ENCODE measurements at places on chromosomes 2 and 18.
A peak's percentile ranks its signal among the peaks of the same experiment; 100 is the strongest.

GRCh38 chr2:135030826-135031225 lies 16.4 kb downstream of the MAP3K19 start:
- peak; percentile 65 for DNase-seq

- DNase-seq = peak; percentile 28
These were observed 818 bp upstream of the IKZF2 start for GRCh38 chr2:213152065-213152794.

GRCh38 chr2:99879481-99879880 lies 262.9 kb downstream of the AFF3 start:
- peak; percentile 78 for DNase-seq

DNA sequence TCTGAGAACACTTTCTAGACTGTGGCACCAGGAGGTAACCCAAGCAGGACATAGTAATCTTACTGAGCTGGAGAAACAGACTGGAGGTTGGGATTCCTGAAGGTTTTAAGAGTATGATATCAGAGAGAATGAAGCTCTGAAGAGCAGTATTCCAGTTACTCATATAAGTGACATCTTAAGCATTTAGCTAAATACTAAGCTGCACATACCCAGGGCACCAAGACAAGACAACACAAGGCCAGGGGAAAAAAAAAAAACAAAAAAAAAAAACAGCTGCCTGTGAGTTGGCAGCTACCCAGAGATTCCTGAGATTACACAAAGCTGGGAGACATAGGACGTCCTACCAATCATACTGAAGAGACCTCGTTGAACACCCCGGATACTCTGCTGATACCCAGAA lies 175.8 kb downstream of the SRBD1 start:
- DNase-seq = peak; percentile 62

DNA sequence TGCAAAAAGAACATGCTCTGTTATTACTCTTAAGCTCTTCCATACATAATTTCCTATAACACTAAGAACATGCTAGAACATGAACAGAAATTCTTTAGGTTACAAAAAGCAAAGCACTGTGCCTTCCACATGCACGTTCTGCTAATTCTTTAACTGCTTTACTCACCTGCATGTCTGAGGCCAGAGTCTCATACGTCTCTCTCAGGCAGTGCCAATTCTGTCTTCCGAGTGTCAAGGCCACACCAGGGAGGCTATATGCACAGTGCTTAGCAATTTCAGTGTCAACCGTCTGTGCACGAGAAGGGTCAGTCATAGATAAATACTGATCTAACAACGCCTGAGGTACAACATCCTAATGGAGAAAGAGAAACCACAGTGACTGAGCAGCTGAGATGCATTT lies 55.1 kb downstream of the PPP4R1 start:
- DNase-seq = no peak

DNA sequence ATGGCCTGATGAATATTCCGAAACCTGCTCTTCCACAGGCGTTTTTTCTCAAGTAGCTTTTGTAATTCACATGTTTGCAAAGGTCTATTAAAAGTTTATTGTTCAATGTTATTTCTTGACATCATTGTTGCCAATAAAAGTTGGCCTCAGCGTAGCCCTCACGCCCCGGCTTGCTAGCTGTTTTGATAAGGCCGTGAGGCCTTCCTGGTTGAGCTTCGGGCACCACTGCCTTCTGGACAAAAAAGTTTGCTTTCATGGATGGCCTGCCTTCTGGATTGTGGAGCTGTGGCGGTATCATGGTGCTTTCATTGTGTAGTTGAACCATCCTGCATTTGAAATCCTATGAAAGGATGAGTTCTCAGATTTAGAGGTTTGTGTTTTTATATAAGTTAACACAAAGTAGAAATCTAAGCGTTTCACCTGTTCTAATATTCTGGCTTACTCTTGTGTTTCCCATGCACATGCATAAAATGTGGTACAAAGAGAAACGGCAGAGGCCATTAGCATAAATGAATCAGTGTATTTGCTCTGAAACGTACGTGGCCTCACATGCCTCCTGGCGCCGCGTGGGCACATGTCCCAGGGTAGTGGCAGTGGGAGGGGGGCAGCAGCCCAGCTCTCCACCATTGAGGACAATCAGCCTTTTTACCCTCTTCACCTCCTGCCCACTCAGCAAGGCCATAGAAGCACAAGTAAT lies 134.5 kb downstream of the NCK2 start:
- DNase-seq = peak; percentile 43
